Stimulated activated CD8-positive, alpha-beta memory T cell treated with anti-CD3 and anti-CD28 coated beads, Interleukin-15, amount 100 ng/mL, for 1 hour (primary cell): ENCODE measurements at places on chromosomes 6 and 20.

GRCh38 chr6:49607391-49607982 lies 29.2 kb downstream of the RHAG start:
- no peak for DNase-seq

DNA sequence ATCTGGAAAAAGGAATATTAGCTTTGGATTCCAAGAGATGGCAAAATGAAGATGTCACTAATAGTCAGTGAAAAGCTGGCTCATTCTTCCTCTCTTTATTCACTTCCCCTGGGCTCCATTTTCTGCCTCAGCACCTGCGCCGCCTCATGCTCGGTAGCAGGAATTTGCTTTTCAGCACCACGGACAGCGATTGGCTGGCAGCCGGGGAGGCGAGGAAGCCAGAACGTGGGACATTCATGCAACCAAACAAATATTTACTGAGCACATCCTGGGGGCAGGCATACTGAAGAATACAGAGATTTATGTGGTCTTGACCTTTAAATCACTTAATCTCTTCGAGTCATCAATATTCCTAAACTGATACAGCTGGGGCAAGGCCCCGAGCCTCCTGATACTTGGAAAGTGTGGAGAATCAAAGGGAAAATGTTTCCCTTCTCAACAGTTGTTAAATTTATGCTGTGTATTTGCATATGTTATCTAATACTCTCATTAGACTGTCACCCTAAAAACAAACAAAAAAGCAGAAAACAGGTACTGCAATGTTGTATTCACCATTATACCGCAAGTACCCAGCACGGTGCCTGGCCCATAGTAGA lies 12.1 kb upstream of the PDYN start:
- peak; percentile 27 for DNase-seq

- no peak for DNase-seq
These were observed 225.9 kb upstream of the CST7 start for GRCh38 chr20:24723186-24723585.

- no peak for DNase-seq
These were observed 115.4 kb downstream of the ISM1 start for GRCh38 chr20:13336308-13337089.

DNA sequence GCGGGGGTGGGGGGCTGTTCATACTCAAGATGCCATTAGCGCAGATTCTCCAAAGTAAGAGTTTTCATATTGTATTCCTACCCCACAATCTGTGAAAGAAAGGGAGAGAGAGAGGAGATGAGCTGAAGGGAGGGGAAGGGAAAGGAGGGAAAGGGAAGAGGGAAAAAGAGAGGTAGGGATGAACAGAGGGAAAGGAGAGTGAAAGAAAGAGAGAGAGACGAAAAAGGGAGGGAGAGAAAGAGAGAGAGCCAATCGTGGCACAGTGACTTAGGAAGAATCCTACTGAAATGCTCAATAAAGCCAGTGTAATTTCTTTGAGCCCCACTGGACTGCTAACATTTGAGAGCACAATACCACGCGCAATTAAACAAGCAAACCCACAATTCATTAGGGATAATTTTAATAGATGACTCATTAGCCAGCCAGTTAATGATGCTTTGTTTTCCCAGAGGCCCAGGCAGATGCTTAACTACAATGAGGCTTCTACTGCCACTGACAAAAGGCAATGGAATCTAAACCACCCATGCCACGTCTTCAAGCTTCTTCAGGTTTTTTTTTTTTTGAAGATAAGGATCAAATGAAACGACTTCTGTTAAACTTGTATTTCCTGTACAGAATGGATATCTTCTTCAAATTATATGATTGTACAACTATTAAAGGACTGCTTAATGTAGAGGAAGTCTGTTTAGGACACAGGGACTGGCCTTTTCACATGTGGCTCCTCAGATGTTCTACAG lies 306.8 kb downstream of the FOXC1 start:
- no peak for DNase-seq

GRCh38 chr6:42545226-42545773 lies 18.5 kb upstream of the UBR2 start:
- no peak for DNase-seq

DNA sequence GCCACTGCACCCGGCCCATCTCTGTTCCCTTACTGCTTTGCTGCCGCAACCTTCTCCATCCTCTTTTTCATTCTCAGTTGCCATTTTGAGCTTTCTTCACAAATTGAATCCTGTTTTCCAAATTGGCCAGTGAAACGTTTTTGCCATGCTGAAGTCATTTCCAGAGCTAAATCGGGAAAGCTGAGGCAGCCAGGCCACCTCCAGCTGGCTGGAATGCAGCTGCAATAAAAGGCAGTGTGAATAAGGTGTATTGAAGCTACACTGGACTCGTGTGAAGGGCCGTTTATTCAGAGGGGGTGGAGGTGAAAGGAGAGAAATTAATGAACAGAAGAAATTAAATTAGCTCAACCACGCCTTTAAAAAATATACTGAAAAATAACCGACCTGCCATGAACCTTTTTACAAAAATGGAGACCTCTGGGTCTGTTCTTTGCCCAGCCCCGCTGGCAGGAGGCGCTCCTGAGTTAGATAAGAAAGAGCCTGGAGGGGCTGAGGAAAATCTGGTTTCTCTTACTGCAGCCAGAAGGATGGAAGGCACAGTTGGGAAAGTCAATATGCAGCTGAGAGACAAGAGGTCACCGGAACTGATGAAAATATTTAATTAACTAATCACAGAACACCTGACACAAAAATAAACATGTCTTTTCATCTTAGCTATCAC lies 283.9 kb downstream of the FOXC1 start:
- DNase-seq, result no peak

DNA sequence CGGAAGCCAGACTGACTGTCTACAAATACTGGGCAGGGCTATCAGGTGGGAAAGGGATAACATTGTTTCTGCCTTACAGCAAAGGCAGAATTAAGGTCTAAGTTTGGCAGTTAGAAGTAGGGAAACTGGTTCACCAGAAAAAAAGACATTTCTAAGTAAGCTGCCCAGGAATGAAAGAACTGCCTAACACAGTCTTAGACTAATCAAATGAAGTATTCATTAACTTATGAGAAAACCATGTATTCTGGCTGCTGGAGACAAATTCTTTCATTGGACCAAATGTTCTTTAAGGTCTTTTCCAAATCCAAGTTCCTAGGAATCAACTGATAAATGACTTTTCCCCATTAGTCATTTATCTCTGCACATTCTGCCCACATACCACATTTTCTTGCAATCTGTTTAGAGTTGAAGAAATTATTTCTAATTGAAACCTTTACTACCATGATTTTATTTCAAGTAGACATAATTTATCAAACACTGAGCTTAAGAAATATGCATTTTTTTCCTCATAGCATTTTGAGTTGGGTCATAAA lies 120.3 kb upstream of the OGFRL1 start:
- DNase-seq, result no peak

DNA sequence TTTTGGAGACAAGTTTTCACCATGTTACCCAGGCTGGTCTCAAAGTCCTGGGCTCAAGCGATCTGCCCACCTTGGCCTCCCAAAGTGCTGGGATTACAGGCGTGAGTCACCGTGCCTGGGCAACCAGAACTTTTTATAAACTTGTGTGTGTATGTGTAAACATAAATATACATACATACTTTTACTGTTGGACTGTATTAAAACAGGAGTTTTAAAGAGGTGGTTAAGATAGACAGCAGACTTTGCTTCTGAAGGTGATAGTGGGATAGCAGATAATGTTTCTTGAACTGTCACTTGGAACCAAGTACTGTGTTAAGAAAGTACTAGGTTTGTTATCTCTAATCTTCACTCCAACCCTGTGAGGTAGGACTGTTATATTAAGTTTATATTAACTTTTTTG lies 28.6 kb upstream of the MAPK13 start:
- no peak for DNase-seq

DNA sequence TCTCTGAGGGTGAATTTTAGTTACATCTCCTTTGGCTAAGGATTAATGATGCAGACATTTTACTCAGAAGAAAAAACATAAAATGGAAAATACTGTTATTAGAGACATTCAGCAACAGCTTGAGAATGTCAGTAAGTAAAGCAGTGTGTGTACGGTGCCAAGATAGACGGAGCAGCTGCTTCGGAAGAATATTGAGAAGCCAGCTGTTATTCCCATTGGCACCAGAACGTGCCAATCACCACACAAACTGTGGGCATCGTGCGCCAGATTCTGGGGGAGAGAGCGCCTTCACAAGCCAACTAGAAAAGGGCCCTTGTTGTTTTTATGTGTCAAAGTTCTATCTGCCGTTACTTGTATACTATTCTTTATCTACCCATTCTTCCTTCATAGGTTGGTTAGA lies 163.4 kb downstream of the MTFR2 start:
- no peak for DNase-seq

DNA sequence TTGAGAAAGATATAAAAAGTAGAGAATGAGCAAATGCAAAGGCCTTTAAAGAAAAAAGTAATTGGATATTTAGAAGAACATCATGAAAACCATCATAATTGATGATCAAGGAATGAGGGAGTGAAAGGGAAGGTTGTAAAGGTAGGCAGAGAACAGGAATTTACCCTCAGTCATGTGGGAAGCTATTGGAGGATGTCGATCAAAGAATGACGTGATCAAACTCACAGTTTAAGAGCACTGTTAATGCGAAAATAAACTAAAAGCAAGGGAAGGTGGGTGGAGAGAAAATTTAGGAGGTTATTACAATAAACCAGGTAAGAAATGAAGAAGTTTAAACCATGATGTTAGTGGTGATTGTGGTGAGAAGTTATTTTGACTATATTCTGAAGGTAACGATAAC lies 982.6 kb upstream of the EYS start:
- no peak for DNase-seq

- DNase-seq, result no peak
These were observed 131.9 kb upstream of the STMND1 start for GRCh38 chr6:16969699-16970655.

DNA sequence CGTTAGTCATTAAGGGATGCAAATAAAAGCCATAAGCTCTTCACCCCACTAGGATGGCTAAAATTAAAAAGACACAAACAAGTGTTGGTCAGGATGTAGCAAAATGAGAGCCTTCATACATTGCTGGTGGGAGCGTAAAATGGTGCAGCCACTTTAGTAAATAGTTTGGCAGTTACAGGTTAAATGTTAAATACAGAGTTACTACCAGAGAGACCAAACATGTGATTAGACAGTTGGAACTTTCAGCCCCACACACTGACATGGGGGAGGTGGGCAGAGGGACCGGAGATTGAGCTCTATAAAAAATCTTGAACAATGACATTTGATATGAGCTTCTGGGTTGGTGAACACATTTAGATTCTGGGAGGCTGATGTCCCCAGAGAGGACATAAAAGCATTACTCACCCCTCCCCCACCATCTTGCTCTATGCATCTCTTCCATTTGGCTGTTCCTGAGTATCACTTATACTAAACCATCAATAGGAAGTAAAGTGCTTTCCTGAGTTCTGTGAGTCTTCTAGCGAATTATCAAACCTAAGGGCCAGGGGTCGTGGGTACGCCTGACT lies 20.4 kb upstream of the ZNF318 start:
- DNase-seq, result no peak

DNA sequence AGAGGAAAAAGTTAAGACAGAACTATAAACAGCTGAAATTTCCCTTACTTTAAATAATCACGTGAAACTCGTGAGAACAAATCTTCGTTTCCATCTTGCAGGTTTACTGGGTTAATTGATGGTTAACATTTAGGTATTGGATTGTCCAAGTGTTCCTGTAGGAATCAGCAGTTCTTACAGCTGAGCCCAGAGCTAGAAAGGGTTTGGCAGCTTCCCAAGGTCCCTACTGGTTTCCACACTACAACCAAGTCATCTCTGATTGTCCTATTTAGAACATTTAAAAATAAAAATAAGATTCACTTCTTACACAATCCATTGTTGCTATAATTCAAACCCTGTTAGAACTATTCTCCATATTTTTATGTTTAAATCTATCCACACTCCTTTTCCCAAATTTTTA lies 15.8 kb downstream of the MPC1 start:
- no peak for DNase-seq

GRCh38 chr6:2718334-2719092 lies 32.2 kb downstream of the MYLK4 start:
- DNase-seq, result no peak

- no peak for DNase-seq
These were observed 68.9 kb downstream of the NCR2 start for GRCh38 chr6:41404182-41404845.

DNA sequence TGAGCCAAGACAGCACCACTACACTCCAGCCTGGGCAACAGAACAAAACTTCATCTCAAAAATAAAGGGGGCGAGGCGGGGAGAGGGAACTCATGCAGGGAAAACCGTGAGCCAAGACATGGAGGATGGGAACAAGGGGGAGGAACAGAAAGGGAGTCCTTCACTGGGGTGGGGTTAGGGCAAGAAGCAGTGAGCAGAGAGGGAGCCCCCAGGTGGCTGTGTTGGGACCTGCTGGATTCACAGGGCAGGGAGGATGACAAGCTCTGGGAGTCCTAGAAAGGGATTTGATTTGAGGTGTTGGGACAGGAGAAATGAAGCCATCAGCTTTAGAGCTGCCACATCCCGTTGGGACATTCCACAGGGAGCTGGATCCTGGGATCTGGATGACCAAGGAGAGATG lies 90.6 kb upstream of the TOP1 start:
- no peak for DNase-seq

DNA sequence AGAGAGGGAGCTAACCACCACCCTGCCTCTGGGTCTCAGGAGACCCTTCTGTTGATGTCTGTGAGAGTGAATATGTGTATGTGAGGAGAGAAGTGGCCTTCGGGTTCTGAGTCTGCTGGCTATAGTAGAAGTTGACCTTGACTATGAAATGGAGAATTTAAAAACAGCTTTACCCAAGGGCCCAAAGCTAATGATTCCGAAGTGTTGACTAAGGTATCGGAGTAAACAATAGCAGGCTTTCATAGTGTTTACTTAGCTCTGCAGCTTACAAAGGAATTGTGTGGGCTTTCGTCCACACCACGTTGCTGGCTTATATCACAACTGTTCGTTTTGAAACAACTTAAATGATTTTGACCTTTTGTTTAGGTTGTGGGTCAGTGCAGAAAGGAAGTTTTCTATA lies 126.5 kb upstream of the JAG1 start:
- no peak for DNase-seq

DNA sequence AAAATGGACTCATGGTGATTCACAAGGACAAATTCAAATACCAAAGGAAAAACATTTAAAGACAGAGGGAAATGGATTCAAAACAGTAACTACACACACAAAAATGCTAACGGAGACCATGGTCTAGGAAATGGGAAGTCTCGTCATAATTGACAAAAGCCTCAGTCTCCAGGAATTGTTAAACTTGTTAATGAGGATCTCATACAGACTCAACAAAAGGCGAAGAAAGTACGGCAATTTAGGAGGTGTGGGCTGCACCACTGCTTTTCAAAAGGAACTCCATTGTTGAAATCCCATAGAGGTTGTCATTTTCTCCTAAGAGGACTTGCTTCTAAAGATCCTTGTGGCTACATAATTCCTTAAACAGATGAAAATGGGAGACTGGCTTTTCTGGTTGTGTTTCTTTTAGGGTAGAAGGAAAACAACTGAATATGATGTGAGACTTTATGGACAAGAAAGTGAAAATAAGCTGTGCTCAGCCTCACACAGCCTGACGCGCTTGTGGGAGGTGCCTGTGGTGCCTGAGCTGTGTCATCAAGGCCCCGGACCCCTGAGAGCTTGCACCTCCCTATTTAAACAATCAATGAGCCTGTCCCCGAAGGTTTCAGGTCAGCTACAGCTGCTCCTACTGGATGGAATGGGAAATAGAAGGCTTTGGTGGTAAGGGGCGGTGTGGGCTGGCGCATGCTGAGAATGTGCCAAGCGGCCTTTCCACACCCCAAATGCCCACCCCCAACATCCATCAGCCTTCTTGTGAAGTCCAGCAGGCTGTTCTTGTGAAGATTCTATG lies 2.5 kb upstream of the CLDN20 start:
- DNase-seq, result no peak
